Dermis microvascular lymphatic vessel endothelial cell (primary cell): ENCODE measurements at places on chromosomes 11 and 22.

- DNase-seq: no peak
Measured at GRCh38 chr11:96865020-96865419, 475.2 kb downstream of the JRKL start.

- no peak for DNase-seq
Measured at GRCh38 chr11:57407010-57407920, 16.8 kb upstream of the PRG2 start.

GRCh38 chr11:106986261-106986660 lies 32.0 kb downstream of the GUCY1A2 start:
- peak; percentile 2 for DNase-seq

DNA sequence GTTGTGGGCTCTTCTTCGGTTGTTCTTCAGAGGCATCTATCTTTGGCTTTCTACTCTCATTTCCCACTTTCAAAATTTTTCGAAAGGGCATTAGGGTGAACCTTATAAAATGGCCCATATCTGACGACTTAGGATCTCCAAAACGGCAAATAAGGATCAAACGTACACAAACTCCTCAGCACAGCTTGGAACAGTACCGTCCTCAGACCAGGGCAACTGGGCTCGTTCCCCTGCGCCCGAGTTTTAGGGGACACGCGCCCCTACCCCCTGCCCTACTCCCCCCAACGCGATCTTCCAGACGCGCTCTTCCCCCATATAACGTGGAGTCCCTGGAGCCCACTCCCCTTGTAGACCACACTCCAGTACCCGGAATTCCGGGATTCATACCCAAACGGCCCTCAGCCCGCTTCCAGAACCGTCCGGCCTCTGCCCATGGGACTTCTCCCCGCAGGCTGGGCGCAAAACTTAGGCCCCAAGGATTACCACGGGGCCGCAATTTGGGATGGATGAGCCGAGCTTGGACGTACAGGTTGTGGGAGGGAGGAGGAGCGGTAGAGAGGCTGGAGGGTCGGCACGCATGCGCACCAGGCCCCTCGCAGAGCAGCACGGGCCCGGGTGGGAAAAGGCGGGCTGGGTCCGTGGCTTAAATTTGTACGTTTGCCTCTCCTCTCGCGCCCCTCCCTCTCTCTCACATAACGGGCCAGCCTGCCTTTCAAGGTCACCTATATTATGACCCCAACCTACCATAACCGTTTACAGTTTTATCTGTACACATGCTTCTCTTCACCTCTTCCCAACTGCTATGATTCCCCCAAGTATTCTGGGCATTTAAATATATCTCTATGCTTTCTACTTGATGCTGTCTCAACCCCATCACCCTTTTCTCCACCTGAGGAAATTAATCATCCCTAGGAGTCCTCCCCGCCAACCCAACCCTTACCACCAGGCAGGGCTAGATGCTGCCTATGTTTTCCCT lies 3.4 kb downstream of the CCDC89 start:
- no peak for DNase-seq

GRCh38 chr11:129695571-129696308 lies 119.9 kb upstream of the TMEM45B start:
- peak; percentile 45 for DNase-seq

- no peak for DNase-seq
Measured at GRCh38 chr11:28798286-28798685, 690.1 kb downstream of the METTL15 start.

- DNase-seq: peak; percentile 61
Measured at GRCh38 chr22:32801537-32802236, at the start of gene TIMP3. TIMP3 (plus strand) TSS chr22:32801705; CDS start chr22:32802002, 297 bp downstream.

DNA sequence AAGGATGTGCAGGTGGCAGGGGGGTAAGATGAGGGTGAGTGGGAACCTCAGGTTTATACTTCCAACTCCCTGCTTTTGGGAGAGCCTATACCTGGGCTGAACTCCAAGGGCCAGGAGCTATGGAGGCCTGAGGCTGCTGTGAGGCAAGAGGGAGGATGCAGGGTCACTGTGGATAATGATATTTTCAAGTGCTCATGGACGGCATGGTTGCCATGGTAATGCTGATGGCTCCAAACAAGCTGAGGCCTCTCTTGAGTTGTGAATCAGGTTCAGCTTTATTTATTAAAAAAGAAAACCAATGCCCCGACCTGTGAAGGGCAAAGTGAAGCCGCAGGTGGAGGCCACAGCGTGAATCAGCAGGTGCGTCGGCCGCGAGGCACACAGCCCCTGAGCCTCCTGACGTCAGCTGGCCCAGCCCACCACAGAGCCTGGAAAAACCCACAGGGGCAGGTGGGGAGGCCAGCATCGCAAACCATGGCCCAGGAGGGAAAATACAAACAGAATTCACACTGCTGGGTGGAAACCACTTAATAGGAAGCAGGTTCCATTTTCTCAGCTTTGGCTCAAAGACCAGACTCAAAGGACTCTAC lies 17.4 kb upstream of the CREB3L1 start:
- no peak for DNase-seq

DNA sequence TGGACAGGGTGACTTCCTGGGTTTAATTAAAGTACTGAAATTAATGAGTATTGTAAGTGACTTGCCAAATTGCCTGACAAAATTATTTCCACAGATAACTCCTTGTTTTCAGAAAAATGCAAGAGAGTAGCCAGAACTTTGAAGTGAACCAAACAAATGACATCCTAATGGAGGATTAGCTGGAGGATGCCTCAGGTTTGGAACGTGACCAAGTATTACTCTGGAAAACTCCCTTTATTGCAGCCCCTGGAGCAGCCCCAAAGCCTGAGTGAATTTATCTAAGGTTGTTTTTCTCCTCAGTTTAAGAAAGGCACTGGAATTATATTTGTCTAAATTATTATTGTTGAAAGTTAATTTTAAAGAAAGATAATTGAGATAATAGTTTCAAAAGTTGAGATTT lies 343.6 kb upstream of the MTNR1B start:
- DNase-seq: no peak

DNA sequence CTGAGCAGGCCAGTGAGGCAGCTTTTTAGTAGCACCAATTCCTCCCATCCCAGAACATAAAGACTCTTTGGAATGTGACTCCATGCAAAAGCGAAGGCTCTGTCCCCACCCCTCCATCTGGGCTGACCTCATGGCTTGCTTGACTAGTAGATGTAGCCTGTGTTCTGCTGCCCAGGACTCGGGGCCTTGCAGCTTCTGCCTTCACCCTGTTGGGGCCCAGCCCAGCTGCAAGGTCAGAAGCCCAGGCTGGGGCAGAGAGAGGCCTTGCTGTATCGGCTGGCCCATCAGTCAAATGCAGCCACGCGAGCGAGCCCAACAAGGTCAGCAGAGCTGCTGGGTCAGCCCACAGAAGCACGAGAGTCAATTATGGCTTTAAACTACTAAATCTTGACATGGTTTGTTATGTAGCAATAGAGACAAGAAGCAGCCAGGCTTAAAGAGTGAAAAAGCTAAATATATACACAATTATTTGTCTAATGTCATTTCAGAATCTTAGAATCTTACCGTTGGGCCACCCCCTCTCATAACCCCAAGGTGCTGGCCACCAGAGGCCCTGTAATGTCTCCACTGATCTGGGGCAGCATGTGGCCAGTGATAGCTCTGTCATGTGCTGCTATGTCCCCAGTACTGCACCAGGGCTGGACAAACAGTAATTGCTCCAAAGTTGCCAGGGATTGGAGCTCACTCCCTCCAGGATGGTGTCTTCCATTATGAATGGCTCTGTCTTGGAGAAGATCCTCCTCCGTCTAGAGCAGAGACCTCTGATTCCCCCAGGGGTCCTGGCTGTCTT lies 10.4 kb upstream of the WNT11 start:
- no peak for DNase-seq

DNA sequence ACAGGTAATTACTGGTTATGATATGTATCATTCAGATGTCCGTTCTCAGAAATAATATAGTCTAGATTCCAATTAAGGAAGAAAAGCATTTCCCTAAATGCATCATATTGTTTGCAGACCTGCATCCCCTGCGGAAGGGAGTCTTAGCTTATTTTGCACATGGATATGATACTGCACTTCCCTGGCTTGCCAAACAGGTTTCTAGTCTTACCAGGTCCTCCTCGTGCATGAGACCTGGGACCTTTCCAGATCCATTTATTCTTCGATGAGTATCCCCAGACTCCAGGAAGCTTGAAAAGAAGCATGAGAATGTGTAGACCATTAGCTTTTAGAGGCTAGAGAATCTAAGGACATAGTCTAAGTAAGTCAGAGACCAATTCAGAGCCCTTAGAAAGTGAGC lies 30.6 kb downstream of the CYB5R2 start:
- no peak for DNase-seq

DNA sequence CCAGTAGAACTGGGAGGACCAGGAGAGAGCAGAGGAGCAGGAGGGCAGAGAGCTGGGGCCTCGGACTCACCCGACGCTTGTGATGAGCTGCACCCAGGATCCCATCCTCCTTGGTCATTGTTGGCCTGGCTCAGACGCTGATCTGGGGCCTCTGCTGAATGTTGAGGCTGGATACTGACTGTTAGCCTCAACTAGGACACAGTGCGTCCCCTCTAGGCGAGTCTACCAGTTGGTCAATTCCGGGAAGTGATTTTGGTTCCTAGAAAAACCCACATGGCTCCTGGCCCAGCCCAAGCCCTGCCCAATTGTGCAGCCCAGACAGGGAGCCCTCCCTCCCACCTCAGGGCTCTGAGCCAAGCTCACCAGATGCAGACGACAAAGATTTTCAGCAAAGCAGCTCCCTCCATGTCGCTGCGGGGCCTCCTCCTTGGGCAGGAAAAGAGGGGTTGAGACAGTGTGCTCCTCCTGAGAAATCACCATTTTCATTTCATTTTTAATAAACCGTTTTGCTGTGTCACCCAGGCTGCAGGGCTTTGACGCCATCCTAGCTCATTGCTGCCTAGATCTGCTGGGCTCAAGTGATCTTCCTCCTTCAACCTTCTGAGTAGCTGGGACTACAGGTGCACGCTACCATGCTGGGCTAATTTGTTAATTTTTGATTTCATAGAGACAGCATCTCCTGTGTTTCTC lies at the start of gene APOL4:
TSS of gene APOL4 (minus strand) at position 180 of the 690 bp plus-strand sequence. CDS start at position 105, 75 bp downstream.
- DNase-seq: no peak

GRCh38 chr11:4195909-4196308 lies 101.3 kb downstream of the RRM1 start:
- no peak for DNase-seq

DNA sequence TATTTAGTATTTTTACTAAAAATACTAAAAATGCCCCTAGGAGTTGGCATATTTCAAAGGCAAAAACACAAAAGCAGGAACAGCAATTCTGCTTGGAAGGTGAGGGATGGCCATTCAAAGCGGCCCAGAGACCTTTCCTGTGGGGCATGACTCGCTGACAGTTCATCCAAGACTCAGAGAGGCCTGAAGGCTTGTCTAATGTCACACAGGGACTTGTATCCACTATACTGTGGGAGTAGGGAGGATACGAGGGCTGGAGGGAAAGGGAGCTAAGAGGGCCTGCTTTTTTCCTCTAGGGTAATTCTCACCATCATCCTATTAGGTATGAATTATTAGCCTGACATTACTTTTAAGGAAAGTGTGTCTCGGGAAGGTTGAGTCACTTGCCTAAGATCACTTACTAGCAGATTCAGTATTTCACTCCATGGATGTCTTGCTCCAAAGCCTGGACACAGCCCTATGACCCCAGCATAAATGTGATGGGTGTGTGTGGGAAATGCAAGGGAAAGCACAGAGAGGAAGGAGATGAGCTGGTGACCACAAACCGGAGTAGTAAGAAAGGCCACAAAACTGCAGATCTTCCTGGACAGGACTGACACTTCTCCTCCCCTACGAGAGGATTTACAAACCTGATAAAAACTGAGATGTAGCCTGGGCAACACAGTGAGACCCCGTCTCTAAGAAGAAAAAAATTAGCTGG lies 16.7 kb upstream of the UCP3 start:
- peak; percentile 40 for DNase-seq

- peak; percentile 66 for DNase-seq
Measured at GRCh38 chr11:66883016-66883965, 26.4 kb downstream of the LRFN4 start.

DNA sequence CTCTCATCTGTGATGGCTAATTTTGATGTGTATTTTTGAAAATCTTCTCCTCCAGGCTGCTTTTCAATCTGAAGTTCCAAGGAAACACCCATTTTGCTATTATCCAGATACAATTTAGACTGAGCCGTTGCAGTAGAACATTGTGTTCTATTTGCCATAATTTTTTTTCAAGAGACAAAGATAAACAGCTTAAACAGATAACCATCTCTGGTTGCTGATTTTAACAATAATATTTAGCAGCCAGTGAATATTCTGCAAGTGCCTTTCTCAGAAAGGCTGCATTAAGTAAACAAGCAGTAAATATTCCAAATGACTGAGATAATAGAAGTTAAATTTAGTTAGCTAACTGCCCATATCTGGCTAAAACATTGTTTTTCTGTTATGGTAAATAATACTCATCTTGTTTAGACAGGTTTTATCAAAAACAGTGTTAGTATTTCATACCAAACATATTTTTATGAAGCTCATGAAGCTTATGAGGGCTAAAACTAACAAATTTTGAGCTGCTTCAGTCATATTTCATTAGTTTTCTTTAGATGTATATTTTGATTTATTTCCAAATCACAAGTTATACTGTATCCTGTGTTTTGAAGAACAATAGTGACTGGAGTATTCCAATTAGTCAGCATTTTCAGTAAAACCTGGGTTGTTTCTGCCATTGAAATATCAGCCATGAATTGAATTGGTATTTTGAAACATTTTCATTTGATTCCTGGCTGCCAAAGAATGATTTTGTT lies 206.7 kb downstream of the SBF2 start:
- peak; percentile 80 for DNase-seq

GRCh38 chr11:7977232-7977917 lies 9.8 kb upstream of the EIF3F start:
- peak; percentile 70 for DNase-seq

GRCh38 chr22:27823221-27823620 lies 21.7 kb upstream of the MN1 start:
- no peak for DNase-seq

DNA sequence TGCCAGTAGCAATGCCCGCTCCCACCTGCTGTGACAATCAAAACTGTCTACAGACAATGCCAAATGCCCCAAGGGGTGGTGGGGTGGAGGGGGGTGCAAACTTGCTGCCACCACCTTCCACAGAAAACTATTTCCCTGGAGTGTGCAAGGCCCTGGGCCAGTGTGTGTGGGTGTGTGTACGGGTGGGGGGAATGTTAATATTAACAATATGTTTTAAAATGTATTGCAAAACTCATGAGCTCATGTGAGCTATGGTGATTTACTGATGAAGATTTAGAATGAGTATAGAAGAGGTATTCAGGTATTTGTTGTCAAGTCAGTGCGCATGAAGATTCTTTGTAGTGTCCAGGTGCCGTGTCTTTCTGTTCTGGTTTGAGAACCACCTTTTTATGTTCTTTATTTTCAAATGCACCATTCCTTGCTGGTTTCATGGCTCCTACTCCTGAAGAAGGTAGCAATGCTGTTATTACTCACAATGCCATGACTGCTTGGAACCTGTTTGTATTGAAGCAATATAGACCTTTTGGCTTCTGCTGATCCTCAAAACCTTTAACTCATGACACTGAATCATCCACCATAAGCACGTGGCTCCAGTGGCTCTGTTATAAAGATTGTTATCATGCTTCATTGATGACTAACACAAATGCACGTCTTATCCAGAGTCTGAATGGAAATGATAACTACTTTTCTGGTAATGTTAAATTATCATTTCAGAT lies 29.9 kb upstream of the AQP11 start:
- peak; percentile 42 for DNase-seq

GRCh38 chr11:85089654-85090053 lies 537.5 kb downstream of the DLG2 start:
- DNase-seq: no peak
